ENCODE measurements at places on chromosomes 4 and X.

DNA sequence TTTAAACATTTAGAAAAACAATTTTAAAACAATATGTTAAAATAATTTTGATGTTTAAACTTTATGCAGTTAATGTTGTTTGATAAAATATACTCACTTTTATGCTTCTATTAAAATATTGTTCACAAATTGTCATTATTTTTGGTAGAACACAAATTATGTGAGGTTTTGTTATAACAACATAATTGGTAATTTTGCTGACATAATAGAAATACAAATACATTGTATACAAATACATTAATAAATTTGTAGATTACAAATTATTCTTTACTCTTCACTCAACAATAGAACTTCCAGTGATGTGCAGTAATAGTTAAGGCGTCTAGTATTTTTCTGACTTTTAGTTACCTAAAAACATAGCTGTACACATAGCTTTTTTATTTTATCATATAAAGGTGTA is 1472.4 kb upstream of the ADGRL3 start:
- DNase-seq: no peak

GRCh38 chr4:174265916-174266315 is 17.6 kb downstream of the FBXO8 start:
- peak; percentile 77 for DNase-seq

- DNase-seq: no peak
These were observed 102.5 kb downstream of the ZNF518B start for GRCh38 chr4:10354746-10355145.

- no peak for DNase-seq
These were observed 43.1 kb downstream of the ADAMTS3 start for GRCh38 chr4:72525938-72526337.

GRCh38 chrX:155231163-155231562 is 14.9 kb downstream of the VBP1 start:
- no peak for DNase-seq

- no peak for DNase-seq
These were observed 509.6 kb downstream of the MID1IP1 start for GRCh38 chrX:39310891-39311290.

DNA sequence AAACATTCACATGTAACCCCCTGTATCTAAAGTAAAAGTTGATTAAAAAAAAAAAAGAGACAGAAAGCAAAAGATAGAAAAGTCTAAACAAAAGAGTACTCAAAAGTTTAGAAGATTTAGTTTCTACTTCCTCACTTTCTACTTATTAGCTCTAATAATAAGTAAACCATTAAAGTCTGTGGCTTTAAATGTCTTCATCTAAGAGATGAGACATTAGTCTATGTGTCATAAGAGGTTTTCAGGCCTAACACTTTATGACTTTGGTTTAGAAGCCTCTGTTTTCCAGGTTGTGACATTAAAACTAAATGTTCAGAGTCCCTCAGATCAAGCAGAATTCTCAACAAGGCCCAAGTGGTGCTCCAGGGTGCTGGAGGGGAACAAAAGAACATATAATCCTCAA is 42.2 kb upstream of the GUCY1A1 start:
- no peak for DNase-seq

- DNase-seq: no peak
These were observed 95.4 kb upstream of the PSAPL1 start for GRCh38 chr4:7530082-7530481.

- DNase-seq: no peak
These were observed 86.0 kb downstream of the EVC start for GRCh38 chr4:5796976-5797375.

- DNase-seq: no peak
These were observed 44.4 kb downstream of the UGT2A3 start for GRCh38 chr4:68907245-68907644.

- DNase-seq: no peak
These were observed 164.0 kb downstream of the SH3KBP1 start for GRCh38 chrX:19723427-19723826.

DNA sequence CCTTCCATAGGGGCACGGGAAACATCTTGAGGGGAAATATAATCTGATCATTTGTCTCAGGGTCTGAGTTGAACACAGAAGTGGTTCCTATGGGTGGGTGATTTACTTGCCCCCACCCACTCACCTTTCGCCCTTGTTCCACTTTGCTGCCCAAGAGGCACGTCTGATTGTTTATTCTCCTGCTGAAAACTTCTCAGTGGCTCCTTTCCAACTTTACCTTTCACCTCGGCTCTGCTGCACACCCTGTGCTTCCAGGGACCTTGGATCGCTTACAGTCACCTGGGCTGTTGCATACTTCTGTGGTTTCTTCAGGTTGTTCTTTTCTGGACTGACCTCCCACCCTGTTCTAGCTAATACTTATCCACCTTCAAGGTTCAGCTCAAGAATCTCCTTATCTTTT is 213.4 kb upstream of the JADE1 start:
- DNase-seq: no peak

DNA sequence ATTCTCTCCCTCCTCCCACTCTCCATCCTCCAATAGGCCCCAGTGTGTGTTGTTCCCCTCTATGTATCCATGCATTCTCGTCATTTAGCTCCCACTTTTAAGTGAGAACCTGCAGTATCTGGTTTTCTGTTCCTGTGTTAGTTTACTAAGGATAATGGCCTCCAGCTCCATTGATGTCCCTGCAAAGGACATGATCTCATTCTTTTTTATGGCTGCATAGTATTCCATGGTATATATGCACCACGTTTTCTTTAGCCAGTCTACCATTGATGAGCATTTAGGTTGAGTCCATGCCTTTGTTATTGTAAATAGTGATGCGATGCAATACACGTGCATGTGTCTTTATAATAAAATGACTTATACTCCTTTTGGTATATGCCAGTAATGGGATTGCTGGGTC is 100.3 kb upstream of the USP9X start:
- DNase-seq: no peak

DNA sequence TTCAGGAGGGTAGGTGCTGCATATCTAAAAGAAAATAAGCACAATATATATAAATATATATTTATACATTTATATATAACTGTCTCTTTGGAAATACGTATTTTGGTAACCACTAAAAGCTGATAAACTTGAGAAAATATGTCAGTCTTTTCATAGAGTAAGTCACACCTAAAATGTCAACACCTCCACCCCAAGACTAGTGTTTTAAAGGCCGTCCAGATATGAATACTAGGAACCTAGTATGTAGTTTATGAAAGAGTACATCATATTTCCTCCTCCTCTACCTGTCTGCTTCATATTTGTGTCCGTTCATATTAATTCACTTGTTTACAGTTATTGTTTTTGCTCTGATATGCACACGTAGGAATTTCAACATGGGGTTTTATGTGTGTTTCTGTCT is 45.2 kb downstream of the MTMR8 start:
- no peak for DNase-seq

DNA sequence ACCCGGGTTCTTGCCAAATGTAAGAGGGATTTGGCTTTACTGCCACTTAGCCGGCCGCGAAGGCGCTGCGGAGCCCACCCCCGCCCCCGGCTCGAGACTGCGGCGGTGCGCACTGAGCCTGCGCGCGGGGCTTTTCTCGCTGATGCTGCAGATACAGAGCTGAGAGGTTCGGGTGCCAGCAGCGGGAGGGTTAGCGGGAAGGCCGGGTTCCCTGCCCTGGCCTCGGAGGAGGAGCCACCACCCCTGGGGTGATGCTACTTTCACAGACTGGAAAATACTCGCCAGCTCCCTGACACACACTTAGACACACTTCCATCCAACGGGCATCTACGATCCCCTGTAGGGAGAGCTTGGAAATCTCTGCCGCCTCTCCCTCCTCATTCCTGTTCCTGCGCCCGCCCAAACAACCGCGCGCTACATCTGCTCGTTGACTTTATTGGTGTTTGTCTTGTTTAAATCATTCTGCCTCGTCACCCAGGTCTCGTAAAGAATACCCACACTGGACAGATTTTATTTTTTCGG is 2.1 kb upstream of the PCDH7 start:
- peak; percentile 59 for DNase-seq

- no peak for DNase-seq
These were observed 30.0 kb downstream of the CTBP1 start for GRCh38 chr4:1218634-1219565.

DNA sequence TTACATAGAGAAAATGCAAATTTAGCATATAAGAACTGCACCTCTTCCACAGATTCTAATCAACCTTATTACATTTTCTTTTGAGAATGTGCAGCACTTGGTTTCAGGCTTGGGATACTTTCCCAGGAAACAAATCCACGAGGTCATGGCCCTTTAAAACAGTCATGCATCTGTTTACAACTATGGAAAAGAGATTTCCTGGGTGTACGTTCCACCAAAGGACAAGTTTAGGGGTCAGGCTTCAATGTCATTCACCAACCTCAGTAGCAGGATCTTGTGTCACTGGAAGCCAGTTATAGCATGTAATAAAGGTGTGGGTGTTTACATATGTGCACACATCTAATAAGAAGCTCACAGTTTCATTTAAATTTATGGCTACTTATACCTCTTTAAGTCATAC is 30.7 kb downstream of the EREG start:
- DNase-seq: no peak

DNA sequence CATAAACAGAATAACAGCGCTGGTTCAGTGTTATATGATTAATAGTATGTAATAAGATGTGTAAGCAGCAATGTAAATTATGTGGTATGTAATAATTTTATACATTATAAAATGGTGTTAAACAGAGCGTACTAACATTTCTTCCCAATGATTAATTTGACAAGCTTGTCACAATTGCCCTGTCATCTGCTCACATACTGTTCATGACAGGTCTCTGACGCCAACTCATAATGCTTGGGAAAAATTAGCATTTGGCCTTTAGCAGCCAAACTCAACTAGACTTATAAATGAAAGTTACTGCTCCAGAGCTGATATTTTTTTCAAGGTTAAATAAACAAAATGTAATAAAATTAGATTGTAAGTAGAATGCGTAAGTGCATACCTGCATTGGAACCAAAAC is 246.8 kb downstream of the TRAM1L1 start:
- DNase-seq: no peak

DNA sequence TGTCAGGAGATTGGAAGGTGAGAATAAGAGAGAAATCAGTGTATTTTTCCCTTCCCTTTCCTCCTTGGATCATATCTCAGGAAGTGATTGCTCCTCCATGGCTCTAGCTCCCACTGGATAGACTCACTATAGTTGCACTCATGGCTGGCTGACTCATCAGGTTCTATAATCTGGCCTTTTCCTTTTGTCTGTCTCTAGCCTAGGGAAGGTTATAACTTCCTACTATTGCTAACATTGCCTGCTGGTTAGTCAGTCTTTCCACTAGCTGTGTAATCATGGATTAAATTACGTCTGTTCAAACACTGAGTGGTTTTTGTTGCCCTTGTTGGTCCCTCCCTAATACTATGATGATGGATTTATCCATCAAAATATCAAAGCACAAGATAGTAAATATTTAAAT is 195.5 kb upstream of the VEGFC start:
- peak; percentile 7 for DNase-seq

- no peak for DNase-seq
These were observed 17.2 kb upstream of the ARSJ start for GRCh38 chr4:113996599-113997177.

- DNase-seq: no peak
These were observed 40.4 kb upstream of the NOCT start for GRCh38 chr4:138975225-138975624.

DNA sequence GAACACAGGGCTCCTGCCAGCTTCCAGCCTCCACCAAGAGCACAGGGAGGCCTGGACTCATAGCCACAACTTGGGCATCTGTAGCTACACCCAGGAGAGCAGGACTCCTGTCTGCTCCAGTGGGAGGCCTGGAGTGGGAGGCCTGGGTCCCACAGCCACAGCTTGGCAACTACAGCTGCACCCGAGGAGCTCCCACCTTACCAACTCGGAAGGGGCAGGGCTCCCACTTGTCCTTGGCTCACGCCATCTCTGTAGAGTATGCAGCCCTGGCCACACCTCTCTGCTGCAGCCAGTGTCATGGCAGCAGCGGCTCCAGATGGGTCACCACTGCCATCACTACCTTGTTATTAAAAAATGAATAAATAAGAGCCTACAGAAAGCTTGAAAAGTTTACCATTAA is 45.5 kb downstream of the ARAP2 start:
- no peak for DNase-seq

- no peak for DNase-seq
These were observed 2.0 kb downstream of the ARSJ start for GRCh38 chr4:113977526-113977855.

- no peak for DNase-seq
These were observed 9.0 kb downstream of the FUNDC2 start for GRCh38 chrX:155035688-155036087.

- DNase-seq: no peak
These were observed 57.8 kb upstream of the CCDC149 start for GRCh38 chr4:24970635-24971034.

DNA sequence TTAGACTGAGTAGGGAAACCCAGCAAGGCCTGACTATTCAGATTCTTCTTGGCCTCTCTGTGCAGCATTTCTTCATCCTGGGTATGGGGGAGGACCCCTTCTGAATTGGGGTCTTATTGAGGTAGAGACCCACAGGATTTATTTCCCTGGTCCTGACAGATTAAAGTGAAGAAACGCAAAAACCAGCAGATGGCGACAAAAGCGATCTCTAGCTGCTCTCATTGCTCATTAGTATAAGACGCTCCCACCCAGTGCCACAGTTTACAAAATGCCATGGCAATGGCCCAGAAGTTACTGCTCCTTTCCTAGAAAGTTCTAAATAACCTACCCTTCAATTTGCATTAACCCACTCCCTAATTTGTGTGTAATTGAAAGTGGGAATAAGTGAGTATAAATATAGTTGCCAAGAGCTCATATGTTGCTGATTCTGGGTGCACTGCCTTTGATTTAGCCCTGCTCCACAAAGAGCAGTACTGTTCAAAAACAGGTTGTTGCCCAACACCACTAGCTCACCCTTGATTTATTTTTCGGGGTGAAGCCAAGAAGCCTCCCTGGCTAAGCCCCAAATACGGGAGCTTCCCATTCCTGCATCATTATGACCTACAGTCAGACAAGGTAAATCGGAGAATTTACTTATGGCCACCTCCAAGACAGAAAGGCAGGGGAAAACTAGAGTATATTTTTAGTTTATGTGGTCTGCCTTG is 3.7 kb upstream of the BEX4 start:
- peak; percentile 56 for DNase-seq

GRCh38 chr4:31106419-31106818 is 386.2 kb downstream of the PCDH7 start:
- DNase-seq: no peak

DNA sequence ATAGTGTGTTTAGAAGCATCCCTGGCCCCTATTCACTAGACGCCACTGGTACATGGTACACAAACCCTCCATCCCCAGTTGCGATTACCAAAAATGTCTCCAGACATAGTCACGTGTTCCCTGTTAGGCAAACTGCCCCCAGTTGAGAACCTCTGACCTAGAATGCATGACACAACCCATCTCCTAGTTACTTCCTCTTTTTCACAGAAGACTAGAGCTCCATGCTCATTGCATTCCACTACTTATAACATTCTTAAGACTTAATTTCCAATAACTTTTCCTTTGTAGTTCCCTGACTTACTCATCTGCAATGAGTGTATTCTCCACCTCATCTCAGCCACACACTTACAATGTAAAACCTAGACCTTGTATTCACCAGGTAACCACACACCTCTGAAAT is 68.6 kb downstream of the PRSS12 start:
- no peak for DNase-seq

GRCh38 chr4:55312489-55313101 is 33.4 kb upstream of the SRD5A3 start:
- DNase-seq: peak; percentile 12

Measured in NCI-H524 (cell line).